Stimulated activated CD4-positive, alpha-beta T cell treated with anti-CD3 and anti-CD28 coated beads, Interleukin-12 subunit alpha, Interleukin-12 subunit beta, amount 100 ng/mL, for 24 hours (primary cell): ENCODE measurements at places on chromosomes 7 and 10.

GRCh38 chr7:101588131-101588935, 40.8 kb downstream of the MYL10 start:
- DNase-seq, result no peak

DNA sequence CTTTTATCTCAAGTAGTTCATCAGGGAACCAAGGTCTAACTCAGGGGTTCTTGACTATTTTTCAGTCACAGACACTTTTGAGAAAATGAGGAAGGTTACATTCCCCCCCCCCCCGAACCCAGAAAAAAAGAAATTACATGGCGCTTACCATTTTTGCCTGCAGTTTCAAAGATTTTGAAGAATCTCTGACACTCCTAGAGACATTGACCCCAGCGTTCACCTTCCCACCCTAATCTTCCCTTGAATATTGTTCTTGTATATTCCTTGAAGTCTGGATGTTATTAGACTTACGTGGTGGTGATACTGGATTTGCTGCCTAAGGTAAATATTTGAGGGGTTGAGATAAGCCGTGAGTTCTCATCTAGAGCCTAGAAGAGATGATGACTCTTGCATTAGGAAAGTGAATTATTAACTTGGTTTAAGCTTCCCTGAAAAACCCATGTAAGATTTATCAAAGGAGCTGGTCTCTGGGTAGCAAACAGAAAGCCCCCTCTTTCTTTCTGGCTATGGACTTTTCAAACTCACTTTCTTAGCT, 245.7 kb upstream of the FOXK1 start:
- no peak for DNase-seq

DNA sequence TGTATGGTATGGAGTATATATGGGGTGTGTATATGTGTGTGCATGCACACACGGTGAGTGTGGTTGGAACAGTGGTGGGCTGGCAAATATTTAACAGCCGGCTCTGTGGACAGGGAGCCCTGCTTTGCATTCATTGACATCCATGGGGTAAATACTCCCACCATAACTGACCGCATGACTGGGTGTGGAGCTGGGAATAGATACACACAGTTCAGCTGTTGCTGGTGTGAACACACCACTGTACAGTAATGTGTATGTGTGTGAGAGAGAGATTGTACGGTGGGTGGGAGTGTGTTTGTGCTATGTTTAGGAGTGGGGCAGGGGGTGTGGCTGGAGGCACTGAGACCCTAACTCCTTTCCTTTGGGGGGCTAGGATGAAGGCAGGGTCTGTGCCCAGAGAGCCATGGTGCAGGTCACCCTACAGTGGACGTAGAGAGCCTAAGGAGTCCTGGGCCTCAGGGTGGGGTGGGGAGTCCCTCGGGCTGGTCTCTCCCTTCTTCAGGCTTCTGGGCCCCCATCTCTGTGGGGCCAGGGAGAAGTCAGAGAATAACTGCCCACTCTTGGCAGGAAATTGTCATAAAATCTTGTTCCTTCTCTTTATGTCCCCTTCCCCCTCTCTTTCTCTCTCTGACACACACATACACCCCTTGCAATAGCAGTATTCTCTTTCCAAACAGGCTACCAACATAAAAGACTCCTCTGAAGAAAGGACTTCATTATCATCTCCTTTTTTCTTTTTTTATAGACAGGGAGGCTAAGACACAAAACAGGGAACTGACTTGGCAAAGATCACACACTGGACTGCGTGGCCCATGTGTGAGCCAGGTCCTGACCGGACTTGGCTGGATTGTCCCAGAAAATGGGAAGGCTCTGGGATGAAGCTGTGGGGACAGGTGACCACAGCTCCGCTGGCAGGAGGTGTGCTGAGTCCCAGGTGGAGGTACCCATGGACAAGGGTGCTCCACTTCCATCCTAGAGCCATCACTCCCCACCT, 3.2 kb downstream of the SFRP5 start:
- no peak for DNase-seq

- DNase-seq, result no peak
These were observed 129.4 kb downstream of the DNAJB6 start for GRCh38 chr7:157465891-157466866.

DNA sequence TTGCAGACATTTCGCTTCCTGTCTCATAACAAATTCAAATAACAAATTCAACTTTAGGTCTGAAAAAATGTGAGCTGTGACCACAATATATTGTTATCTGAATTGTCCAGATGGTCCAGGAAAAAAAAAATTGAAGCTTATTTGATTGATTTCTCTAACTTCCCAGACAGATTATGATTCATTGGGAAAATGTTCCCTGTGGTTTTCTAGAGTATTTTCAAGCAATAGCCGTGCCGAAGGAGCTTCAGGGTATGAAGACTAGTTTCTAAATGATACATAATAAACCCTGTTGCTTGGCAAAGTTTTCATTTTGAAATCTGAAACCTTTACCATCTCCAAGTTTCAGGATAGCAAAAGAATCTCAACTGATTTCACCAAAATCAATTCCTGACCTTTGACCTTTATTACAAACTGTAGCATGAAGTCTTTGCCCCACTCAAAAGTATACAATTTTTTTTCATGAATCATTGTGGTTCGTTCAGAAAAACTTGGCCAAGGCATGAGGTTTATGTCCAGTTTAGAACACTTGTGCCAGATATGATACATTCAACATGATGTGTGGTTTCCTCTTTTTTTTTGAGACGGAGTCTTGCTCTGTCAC, 109.9 kb downstream of the JCAD start:
- no peak for DNase-seq

- DNase-seq, result no peak
These were observed 87.9 kb downstream of the RNF216 start for GRCh38 chr7:5693529-5693928.
